ENCODE measurements at places on chromosomes 16 and 17.

GRCh38 chr17:2801841-2802240, 5.6 kb downstream of the RAP1GAP2 start:
- no peak for DNase-seq

- no peak for DNase-seq
These were observed 375 bp downstream of the STUB1 start for GRCh38 chr16:680625-680945.

DNA sequence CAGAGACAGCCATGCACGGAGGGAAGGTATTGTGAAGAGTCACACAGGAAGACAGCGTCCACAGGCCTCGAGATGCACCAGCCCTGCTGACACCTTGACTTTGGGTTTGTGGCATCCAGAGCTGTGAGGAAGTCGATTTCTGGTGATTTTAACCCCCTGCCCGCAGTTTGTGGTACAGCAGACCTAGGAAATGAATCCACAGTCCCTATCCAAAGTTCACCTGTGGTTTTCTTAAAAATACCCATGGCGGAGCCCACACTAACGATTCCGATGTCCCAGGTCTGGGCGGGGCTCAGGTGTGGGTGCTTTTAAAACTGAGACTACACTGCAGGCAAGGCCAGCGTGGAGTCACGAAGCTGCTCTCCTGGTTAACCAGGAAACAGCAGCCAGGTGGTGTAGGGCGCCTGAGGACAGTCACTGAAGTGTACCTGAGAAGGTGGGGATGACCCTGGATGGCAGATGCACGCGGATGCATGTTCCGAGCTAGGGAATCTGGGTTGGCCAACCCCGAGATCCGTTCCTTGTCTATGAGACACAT, 14.4 kb upstream of the MEAK7 start:
- DNase-seq, result peak; percentile 37

DNA sequence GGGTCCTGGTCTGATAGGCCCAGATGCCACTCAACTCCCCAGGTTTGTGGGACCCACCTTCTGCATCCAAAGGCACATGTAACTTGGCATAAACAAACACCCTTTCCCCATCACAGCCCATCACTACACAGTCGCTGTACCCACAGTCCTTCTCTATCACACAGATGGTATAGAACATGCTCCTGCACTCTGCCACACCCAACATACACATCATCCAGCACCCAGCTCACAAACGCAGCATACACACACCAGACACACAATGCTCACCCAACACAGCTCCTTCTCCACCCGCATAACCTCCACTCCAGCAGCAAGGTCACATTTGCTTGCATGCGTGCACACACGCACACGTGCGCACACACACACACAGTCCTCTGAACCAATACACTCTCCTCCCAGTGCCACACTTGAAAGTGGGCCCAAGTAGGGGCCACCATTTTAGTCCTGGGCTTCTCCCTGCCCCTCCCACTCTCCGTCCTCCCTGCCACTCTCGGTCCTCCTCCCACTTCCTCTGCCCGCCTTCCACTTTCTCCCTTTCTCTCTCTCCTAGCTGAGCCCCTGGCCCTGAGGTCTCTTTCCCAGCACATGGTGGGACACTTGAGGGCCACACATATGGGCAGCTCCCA, 8.5 kb upstream of the TMEM92 start:
- no peak for DNase-seq

- no peak for DNase-seq
These were observed 21.4 kb upstream of the ARHGAP17 start for GRCh38 chr16:25036561-25036960.

DNA sequence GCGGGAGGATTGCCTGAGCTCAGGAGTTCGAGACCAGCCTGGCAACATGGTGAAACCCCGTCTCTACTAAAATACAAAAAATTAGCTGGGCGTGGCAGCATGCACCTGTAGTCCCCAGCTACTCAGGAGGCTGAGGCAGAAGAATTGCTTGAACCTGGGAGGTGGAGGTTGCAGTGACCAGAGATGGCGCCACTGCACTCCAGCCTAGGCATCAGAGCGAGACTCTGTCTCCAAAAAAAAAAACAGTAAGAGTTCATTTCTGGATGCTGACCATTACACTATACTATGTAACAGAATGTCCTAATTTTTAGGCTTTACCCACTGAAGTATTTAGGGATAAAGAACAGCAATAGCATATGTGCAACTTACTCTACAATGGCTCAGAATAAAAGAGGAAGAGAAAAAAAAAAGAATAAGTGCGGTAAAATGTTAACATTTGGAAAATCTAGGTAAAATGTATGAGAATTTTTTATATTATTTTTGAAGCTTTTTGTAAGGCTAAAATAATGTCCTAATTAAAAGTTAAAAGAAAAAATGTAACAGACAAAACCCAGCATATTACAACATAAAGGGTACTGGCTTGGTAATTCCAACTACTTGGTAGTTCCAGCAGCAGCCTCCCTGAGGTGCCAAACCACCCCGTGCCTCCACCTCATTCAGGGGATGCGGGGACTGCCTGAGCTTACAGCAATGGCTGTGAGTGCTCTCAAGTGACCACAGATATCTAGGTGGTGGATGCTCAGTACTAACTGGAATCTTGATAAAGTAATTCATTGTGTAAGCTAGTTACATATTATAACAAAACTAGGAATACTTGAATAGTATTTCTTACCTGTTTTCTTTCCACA, 10.9 kb downstream of the COPS3 start:
- DNase-seq, result no peak

DNA sequence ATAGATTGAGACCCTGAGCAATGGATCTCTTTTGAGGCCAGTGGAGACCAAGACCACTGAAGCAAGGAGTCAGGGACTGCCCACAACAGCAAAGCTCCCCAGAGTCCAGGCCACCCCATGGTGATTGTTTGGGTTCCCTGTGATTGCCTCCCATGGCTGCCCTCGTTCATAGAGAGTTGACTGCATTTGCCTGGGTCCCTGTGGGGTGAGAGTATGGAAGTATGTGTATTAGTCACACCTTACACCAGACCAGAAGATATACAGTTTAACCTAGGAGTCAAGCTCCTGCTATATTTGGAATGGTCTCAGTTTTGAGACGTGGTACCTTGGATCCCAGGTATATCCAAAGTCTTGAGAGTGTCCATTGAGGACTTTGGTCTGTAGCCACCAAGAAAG, 20.2 kb downstream of the HLF start:
- no peak for DNase-seq

DNA sequence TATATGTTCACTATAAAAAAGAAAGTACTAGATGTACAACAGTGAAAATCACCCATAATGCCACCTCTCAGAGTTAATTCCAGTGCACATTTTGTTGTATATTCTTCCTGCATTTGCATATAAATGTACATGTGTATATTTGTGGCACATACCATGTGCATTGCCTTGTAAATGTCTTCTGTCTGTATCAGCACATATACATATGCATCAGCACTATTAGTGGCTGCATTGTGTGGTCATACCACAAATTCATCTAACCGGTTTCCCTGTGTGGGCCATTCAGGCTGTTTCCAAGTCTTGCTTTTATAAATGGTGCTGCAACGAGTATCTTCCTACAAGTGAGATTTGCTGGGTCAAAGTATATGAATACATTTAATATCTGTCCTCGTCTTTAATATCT, 6.5 kb downstream of the KSR1 start:
- no peak for DNase-seq

GRCh38 chr16:58885528-58886170, 151.5 kb upstream of the GOT2 start:
- DNase-seq, result no peak
